Gastroesophageal sphincter (tissue), 4 donors: ENCODE measurements at places on chromosomes 11 and 22. TPM values are rescaled to one million over a fixed set of nuclear protein-coding genes. Genes with fewer than 3 reads are reported as not detected.

DNA sequence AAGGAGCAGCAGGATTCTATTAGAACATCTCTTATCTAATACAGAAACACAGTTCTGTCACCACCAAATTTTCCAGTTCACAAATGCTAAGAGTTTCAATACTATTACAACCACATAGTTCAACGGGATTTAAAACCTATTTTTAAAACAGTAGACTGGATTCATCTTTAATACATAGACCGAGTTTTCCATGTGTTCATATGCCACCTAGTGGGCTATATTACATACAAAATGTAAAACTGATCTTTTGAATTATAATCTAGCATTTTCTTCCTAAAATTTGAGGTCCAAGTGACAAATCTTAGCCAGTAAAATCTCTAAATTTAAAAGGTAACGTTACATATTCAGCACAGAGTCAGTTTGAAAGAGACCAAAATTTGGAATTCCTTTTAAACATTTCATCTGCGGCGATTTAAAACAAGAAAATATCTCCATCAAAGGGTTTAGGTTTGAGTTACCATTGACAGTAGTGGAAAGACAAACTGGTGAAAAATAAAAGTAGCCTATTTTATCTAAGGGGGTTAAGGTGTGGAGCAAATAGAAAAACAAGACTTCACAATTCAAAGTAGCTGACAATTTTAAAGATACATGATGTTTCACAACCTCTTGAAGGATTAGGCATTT, 269.3 kb upstream of the MPPED2 start:
- no peaks in the 10 kb centered on the region for H3K36me3 ChIP-seq
- H3K27me3 ChIP-seq = no peaks in the 10 kb centered on the region
- no peak overlapping the region for H3K4me3 ChIP-seq

- peaks cover 12% of the 10 kb centered on the region for H3K27me3 ChIP-seq
- no peak for ATAC-seq
- H3K36me3 ChIP-seq = no peaks in the 10 kb centered on the region
Measured at GRCh38 chr11:132937016-132937415, 595.3 kb downstream of the OPCML start.

DNA sequence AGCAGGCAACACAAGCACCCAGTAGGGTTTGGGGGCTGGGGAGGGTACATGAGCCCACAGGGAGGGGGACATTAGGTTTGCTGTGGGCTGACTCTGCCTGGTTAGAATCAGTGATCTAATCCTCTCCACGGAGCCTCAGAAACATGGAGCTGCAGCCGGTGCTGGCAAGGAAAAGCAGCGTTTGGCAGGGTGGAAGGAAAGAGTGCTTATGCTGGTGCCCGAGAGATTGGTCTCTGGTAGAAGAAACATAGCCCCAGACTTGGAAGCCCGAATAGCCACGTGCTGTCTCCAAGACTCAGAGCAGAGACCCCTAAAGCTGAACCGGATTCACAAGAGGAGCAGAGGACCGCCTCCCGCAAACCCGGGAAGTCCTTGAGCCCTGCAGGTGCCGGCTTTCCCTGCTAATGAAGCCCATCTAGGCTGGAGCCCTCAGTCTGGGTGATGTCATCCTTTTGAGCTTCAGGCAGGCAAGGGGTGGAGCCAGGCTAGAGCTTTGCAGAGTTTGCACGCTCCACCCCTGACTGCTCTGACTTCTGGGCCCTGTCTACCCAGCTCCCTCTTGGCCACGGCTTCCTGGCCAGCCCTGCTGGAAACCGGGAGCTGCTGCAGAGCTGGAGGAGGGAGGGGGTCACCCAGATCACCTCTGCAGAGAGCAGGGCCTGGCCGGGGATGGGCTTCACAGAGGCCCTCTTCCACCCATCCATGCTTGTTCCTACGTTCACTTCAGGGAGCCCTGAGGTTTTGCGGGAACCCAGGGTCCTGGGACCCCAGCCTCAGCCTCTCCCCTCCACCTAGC, 35.0 kb upstream of the JAM3 start:
- peak overlapping the region; percentile 88 for H3K27ac ChIP-seq
- H3K4me1 ChIP-seq = peaks cover 41% of the 10 kb centered on the region
- no peaks in the 10 kb centered on the region for H3K27me3 ChIP-seq
- no peaks in the 10 kb centered on the region for H3K36me3 ChIP-seq
- peak; percentile 90 for ATAC-seq
- peak overlapping the region; percentile 40 for H3K4me3 ChIP-seq

GRCh38 chr11:2259466-2259830, 10.9 kb downstream of the ASCL2 start:
- H3K27me3 ChIP-seq = peaks cover 45% of the 10 kb centered on the region
- no peak overlapping the region for H3K27ac ChIP-seq
- no peak for ATAC-seq
- no peaks in the 10 kb centered on the region for H3K36me3 ChIP-seq
- H3K4me3 ChIP-seq = no peak overlapping the region
- H3K4me1 ChIP-seq = no peaks in the 10 kb centered on the region

DNA sequence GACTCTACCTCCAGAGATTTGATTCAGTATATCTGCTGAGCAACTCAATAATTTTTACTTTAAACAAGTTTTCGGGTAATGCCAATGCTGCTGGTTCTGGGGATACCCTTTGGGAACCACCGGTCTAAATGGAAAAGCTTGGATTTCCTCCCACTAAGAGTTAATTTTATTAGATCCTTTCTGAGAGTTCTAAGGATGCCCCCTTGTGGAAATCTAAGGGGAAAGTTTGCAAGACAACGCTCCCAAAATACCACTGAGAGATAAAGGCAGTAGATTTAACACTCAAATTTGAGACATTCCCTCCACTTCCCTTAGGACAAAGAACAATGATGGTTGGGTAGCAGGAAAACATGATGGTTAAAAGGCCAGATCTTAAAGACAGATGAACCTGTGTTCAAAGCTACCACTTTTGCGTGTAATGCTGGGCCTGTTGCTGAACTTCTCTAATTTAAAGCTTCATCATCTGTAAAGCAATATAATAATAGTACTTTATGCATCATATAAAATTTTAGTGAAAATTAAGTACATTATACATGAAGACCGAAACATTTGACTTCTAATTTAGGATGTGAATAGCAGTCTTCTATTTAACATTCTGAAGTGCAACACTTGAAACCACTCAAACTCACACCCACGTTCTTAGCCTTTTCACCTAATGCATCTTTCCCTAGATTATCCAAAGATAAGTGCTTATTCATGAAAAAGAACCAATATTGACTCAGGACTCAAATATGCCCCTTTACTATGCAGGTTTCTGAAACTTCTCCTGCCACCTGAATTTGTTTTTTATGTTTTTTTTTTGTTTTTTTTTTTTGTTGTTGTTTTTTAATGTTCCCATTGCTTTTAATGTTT, 110.1 kb upstream of the LUZP2 start:
- H3K27me3 ChIP-seq = no peaks in the 10 kb centered on the region
- no peak overlapping the region for H3K27ac ChIP-seq
- no peaks in the 10 kb centered on the region for H3K4me1 ChIP-seq
- no peaks in the 10 kb centered on the region for H3K36me3 ChIP-seq

GRCh38 chr11:65578134-65578533, 2.3 kb downstream of the EHBP1L1 start:
- peak overlapping the region; percentile 96 for H3K4me3 ChIP-seq
- no peaks in the 10 kb centered on the region for H3K27me3 ChIP-seq
- H3K4me1 ChIP-seq = peaks cover 36% of the 10 kb centered on the region
- peaks cover 52% of the 10 kb centered on the region for H3K36me3 ChIP-seq
- ATAC-seq = no peak

DNA sequence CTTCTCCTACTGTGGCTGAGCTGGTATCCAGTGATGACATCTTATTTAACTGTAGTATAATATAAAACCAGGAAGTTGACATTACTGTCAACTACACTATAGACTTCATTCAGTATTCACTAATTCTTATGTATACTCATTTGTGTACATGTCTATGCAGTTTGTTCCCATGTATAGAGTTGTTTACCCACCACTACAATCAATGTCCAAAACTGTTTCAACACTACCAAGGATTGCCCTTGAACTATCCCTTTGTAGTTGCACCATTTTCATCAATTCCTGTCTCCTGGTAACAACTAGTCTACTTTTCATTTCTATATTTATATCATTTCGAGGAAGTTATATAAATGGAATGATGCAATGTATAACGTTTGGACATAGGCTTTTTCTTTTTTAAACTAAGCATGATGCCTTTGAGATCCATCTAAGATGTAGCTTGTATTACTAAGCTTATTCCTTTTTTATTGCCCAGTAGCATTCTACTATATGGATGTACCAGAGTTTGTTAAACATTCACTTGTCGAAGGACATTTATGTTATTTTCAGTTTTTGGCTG, 39.2 kb downstream of the TMEM135 start:
- H3K27me3 ChIP-seq = no peaks in the 10 kb centered on the region
- H3K36me3 ChIP-seq = no peaks in the 10 kb centered on the region
- H3K4me1 ChIP-seq = no peaks in the 10 kb centered on the region
- no peak for ATAC-seq
- H3K4me3 ChIP-seq = no peak overlapping the region

DNA sequence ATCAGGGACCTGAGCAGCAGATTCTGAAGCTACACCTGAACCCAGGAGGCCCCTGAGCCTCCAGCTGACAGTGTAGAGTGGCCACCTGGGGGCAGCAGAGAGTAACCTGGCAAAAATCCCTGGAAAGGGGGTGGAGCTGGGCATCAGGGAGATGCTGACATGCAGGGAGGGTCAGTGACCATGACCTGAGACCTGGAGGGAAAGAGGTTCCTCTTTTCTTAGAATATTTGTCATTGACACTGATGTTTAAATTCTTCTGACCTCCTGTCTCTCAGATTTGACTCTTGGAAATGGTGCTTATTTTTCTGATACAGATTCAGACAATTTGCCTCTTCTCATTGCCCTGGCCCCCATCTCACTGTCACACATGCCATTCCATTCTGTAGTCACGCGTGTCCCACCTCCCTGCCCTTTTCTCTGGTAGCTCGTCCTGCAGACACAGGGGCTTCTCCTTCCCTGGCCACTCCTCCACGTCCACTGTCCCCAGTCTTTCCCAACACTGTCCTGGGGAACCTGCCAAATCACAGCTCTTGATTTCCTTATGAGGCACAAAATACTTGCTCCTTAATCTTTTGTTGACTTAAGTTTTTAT, 117.2 kb upstream of the IGLL5 start:
- no peak overlapping the region for H3K27ac ChIP-seq
- H3K27me3 ChIP-seq = peaks cover 43% of the 10 kb centered on the region
- H3K4me3 ChIP-seq = no peak overlapping the region
- H3K4me1 ChIP-seq = no peaks in the 10 kb centered on the region

GRCh38 chr11:2540223-2540991, 95.6 kb downstream of the KCNQ1 start:
- no peak overlapping the region for H3K4me3 ChIP-seq
- no peak overlapping the region for H3K27ac ChIP-seq
- H3K27me3 ChIP-seq = no peaks in the 10 kb centered on the region
- ATAC-seq = no peak
- no peaks in the 10 kb centered on the region for H3K4me1 ChIP-seq

GRCh38 chr22:44625421-44625760, 76.6 kb upstream of the PRR5 start:
- no peak overlapping the region for H3K27ac ChIP-seq
- H3K4me3 ChIP-seq = no peak overlapping the region
- no peak for ATAC-seq
- peaks cover 42% of the 10 kb centered on the region for H3K27me3 ChIP-seq
- H3K36me3 ChIP-seq = no peaks in the 10 kb centered on the region

GRCh38 chr11:19598456-19598855, 114.2 kb upstream of the NAV2 start:
- H3K4me1 ChIP-seq = peaks cover 20% of the 10 kb centered on the region
- no peak overlapping the region for H3K4me3 ChIP-seq
- ATAC-seq = no peak
- no peaks in the 10 kb centered on the region for H3K36me3 ChIP-seq
- H3K27ac ChIP-seq = no peak overlapping the region

GRCh38 chr11:75428989-75429640, 3.9 kb downstream of the KLHL35 start:
- no peak overlapping the region for H3K4me3 ChIP-seq
- H3K36me3 ChIP-seq = no peaks in the 10 kb centered on the region
- H3K27ac ChIP-seq = no peak overlapping the region
- ATAC-seq = no peak
- peaks cover 58% of the 10 kb centered on the region for H3K27me3 ChIP-seq
- peaks cover 9% of the 10 kb centered on the region for H3K4me1 ChIP-seq

The TRIM34 gene
- 4.8 TPM for total RNA-seq

The GAB4 gene
- total RNA-seq = not detected

The GNB1L gene
- total RNA-seq = 6.8 TPM

The RIMBP3B gene
- not detected for total RNA-seq

The APOA1 gene
- total RNA-seq = not detected

The FXYD2 gene
- total RNA-seq = 1.5 TPM
